ENCODE measurements at places on chromosomes 12 and 14.
A peak's percentile ranks its signal among the peaks of the same experiment; 100 is the strongest.

DNA sequence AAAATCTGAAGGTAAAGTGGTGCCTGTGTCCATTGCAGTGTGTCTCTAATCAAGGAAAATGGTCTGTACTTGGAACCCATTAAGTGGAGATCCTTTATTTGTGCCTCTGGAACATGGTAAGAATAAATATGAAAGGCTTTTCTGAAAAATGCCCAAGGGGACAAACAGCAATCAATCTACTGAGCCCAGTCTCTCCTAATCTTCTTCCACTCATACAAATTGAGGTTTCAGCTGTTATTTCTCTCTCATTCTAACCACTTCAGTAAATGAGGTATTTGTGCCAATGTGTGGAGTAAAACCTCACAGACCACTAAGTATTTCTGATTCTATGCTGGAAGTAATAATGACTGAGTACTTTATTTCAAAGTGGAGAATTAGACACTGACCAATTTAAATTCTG lies 82.3 kb upstream of the ST8SIA1 start:
- no peak for DNase-seq

- no peak for DNase-seq
Observed at GRCh38 chr12:23098517-23098916, 473.5 kb downstream of the ETNK1 start.

DNA sequence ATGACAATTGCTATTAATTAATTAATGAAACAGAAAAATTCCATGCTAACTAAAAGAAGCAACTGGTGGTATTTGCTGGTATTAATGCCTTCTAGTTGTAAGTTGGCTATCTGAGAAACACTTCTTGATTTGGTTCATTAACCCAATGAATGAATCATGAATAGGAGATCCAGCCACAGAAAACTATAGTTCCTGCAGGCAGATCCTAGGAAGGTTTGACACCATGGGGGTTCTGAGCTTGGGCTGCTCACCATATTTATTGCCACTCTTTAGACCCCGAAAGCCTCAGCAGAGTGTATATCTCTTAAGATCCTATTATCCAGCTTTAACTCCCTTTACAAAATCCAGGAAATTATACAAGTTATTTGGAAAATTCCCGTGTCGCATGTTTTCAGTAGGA lies 81.4 kb upstream of the REP15 start:
- DNase-seq: no peak

- DNase-seq: no peak
Observed at GRCh38 chr12:50062728-50063460, 5.5 kb downstream of the ASIC1 start.

GRCh38 chr14:34234258-34234657 lies 227.8 kb downstream of the SPTSSA start:
- no peak for DNase-seq

- DNase-seq: no peak
Observed at GRCh38 chr14:90717916-90718315, 98.3 kb downstream of the TTC7B start.

GRCh38 chr12:2168808-2169207 lies 116.0 kb downstream of the CACNA1C start:
- no peak for DNase-seq

GRCh38 chr12:32742133-32742532 lies 13.6 kb downstream of the YARS2 start:
- DNase-seq: no peak

DNA sequence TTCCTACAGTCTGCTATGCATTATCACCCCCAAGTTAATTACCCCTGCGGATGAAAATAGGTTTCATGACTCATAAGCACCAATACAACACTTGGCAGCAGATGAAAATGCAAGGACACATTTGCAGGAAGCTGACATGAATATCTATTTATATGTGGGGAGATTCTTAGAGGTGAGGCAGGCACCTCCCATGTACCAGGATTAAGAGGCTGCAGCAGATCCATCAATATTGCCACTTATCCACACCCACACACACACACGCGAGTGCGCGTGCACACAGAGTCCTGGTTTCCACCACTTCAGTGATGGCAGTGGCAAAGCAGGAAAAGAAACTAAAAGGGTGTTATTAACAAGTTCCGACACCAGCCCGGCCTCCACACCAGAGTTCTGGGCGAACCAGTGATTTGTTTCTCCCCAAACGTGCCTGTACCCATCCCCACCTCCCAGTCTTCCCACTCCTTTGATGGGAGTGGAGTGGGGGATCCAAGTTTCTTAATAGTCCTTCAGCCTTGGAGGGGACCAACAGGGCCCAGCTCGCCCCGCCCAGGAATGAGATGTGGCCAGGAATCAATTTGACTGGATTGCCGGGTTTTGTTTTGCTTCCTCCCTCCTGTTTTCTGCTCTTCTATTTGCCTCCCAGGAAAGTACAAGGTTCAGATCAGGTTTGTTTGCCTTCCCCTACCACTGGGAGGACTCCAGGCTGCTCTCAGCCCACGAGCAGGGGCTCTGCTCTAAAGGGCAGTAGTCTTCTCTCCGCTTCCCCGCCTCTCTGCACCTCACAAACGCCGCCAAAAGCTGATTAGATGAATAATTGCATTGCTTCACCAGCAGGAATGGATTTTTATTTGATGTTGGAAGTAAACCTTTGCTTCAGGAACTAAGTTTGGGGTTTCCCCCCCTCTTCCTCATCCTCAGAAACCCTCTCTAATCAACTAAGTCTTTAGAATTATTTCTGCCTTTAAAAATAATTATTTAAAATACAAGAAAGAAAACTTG lies 5.2 kb downstream of the IRF2BPL start:
- DNase-seq: no peak

- no peak for DNase-seq
Observed at GRCh38 chr12:76201316-76201715, 116.8 kb upstream of the NAP1L1 start.

- no peak for DNase-seq
Observed at GRCh38 chr12:49972129-49972528, 618 bp upstream of the AQP6 start.

DNA sequence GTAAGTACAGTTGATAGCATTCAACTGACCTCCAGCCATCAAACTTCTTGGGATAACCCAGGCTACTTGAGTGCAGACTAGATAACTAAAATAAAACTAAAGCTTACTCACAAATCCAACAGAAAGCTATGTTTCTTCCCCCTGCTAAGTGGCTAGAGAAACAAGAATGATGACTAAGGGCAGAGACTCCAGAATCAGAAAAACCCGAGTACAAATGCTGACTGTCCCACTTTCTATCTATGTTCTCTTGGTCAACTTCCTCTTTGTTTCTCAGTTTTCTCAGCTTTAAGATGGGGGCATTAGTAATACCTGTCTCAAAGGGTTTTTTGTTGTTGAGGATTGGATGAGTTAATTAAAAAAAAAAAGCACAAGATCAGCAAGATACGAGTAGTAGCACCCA lies 6.1 kb upstream of the NUAK1 start:
- DNase-seq: no peak

GRCh38 chr14:20441461-20441860 lies 5.5 kb upstream of the KLHL33 start:
- peak; percentile 43 for DNase-seq

- no peak for DNase-seq
Observed at GRCh38 chr14:69619012-69619411, 7.6 kb downstream of the SUSD6 start.

DNA sequence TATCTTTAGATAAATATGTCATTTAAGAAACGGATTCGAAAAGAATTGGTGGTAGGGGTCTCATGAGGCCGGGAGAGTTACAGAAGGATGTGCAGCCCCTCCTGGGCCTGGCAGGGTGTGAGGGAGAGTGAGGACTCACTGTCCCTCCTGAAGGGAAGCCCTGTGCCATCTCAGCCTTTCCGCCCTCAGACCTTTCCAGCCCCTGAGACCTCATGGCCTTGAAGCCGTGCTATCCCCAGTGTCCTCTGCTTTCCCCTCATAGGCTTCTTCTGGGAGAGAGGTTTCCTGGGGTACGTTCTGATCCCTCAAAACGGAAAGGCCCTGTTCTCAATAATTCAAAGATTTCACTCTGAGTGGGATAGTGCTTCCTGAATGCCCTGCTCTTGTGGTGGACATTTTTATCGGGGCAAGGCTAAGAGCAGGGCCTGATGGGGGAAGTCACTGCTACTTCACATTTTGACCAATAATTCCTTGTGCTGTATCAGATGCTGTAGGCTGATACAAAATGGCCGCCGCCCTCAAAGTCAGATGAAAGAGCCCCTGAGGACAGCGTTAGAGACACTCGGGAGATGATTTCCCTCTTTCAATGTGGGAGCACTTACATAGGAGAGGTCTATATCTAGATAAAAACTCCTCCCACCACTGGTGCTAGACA lies 1.3 kb downstream of the CD4 start:
- DNase-seq: peak; percentile 38

- DNase-seq: no peak
Observed at GRCh38 chr12:79187032-79187431, 322.5 kb downstream of the SYT1 start.

GRCh38 chr14:66056268-66056907 lies 429.8 kb upstream of the CCDC196 start:
- no peak for DNase-seq

DNA sequence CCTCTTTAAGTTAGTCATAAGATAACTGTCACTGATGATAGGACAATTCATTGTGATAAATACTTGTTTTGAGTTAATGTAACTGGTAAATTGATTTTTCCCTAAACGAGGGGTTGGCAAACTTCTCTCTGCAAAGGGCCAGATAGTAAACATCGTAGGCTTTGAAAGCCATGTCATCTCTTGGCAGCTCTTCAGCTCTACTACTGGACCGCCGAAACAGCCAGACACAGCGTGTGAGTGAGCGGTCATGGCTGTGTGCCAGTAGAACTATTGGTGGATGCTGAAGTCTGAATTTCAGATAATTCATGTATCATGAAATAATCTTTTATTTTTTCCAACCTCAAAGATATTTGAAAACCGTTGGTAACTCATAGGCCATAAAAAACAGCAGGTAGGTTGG lies 9.9 kb downstream of the PIWIL1 start:
- no peak for DNase-seq

- DNase-seq: no peak
Observed at GRCh38 chr12:18261273-18261672, at the start of gene PIK3C2G. PIK3C2G (plus strand) TSS chr12:18261518; CDS start chr12:18282082, 20,564 bp downstream.

- DNase-seq: no peak
Observed at GRCh38 chr12:3350432-3350831, 140.6 kb upstream of the PRMT8 start.

DNA sequence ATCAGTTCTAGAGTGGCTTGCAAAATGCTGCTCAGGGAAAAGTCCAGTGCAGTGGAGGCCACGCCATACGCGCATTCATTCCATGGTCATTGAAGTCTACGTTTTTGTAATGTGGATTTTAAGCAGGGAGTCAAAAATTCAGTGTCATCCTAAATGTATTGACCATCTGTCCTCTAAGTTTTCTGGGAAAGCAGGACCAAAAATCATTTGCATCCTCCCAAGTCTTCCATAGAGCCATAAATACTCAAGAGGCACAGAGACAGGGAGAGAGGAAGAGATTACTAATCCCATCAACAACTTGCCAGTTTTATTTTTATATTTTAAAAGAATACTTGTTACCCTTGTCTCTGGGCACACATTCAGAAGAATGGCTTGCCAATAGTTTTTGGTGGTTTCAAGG lies 36.9 kb downstream of the RHOJ start:
- DNase-seq: no peak

- no peak for DNase-seq
Observed at GRCh38 chr12:92257261-92257660, 111.6 kb upstream of the BTG1 start.

DNA sequence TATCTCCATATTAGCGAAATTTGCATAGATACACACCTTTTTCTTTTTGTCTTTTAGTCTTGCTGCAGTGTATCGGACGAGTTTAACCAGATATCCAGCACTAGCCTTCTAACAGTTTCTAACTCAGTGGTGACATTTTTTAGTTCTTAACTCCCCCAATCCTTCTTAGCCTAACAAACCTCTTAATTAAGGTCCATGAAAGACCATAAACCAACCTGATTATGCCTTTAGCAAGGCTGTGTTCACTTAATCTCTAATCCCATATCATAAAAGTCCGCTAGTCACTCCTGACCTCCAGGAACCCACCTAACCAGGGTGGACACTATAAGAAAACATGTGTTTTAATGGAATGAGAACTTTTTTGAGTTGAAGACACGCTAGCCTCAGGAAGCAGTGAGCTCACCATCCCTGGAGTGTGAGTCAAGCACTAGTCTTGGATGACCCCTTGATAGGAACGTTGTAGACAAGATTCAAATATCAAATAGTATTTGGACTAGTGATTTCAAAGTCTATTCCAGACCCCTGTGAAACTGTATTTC lies 9.5 kb downstream of the CDKN1B start:
- peak; percentile 21 for DNase-seq

- no peak for DNase-seq
Observed at GRCh38 chr12:97640826-97641225, 178.2 kb downstream of the RMST start.

DNA sequence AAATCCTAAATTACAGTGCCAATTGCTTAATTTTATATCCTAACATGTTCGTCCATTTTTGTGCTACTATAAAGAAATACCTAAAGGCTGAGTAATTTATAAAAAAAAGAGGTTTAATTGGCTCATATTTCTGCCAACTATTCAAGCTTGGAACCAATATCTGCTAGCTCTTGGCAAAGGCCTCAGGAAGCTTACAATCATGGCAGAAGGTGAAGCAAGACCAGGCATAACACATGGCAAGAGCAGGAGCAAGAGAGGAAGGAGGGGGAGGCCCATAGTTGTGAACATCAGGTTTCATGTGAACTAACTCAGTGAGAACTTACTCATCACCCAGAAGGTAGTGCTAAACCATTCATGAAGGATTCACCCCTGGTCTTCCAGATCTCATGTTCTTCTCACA lies 494.3 kb downstream of the CCER1 start:
- DNase-seq: no peak

DNA sequence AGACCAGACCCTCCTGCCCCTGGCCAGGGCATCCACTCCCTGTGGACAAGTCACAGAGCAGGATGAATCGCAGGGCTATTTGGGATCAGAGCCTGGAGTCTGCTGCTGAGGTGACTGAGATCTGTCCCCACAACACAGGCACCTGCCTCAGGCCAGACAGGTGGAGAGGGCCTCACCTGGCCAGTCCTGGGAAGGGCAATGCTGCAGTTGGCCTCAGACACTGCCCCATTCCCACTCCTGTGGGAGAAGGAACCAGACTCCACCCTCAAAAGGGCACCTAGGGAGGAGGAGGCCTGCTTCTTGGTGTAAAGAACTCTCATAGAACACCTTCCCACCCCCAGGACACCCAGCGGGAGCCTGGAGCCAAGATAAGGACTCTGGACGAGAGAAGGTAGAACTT lies 48.3 kb upstream of the PLEKHG6 start:
- DNase-seq: no peak

GRCh38 chr12:131642101-131642540 lies 68.8 kb upstream of the SFSWAP start:
- no peak for DNase-seq

DNA sequence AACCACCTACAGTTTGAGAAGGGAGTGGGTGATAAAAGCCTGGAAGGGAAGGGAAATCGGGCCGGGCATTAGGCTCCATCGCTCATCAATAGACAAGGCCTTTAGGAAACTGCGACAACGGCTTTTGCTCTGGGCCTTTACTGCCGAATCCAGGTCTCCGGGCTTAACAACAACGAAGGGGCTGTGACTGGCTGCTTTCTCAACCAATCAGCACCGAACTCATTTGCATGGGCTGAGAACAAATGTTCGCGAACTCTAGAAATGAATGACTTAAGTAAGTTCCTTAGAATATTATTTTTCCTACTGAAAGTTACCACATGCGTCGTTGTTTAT lies 261 bp upstream of the RNU7-1 start:
- DNase-seq: peak; percentile 84

Measured in inflammatory macrophage (primary cell).